Stimulated activated naive CD8-positive, alpha-beta T cell treated with anti-CD3 and anti-CD28 coated beads, Interleukin-15, amount 100 ng/mL, for 72 hours (primary cell): ENCODE measurements at places on chromosomes 12 and 14.

- no peak for DNase-seq
Observed at GRCh38 chr12:24760162-24760561, 188.7 kb downstream of the BCAT1 start.

- DNase-seq, result no peak
Observed at GRCh38 chr12:40745386-40745785, 53.1 kb downstream of the CNTN1 start.

DNA sequence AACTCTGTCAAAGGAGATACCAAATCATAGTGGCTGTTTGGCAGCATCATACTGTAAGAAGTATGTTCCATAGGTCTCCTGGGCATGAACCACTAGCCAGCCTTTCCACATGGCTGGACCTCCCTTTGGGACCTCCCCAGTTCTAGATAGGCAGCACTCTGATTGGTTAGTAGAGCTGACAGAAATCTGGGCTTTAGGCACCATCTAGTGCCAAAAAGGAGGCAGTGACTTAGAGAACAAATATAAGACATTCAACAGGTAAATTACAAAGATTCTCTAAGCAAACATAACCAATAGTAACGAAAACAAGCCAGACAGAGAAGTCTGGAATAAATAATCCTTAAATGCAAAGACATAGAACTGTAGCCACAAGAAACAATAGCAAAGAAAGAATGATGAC lies 148.0 kb upstream of the PDE3A start:
- DNase-seq, result no peak

DNA sequence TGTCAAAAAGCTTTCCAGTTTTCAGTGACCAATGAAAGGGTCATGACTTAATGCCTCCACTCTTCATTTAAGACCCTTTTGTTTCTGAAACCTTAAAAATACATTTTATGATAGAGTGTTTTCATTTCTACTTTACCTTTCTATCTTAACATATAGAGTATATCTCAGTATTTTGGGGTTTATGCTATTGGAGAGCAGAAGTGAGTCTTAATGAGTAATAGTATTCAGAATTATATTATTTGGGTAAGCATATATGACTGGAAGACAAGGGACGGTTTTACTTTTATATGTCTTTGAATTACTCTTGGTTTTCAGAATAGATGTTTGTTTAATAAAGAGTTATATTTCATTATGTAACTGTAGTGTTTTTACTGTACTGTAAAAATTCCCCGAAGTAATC lies 10.8 kb downstream of the ARHGAP5 start:
- DNase-seq, result no peak

- no peak for DNase-seq
Observed at GRCh38 chr12:53807322-53807860, 55.6 kb upstream of the CISTR start.

GRCh38 chr14:38490273-38490672 lies 234.4 kb upstream of the CLEC14A start:
- no peak for DNase-seq

- peak; percentile 65 for DNase-seq
Observed at GRCh38 chr12:120468821-120469449, 613 bp downstream of the SRSF9 start.

- no peak for DNase-seq
Observed at GRCh38 chr12:51662728-51663154, 71.7 kb downstream of the SCN8A start.

- DNase-seq, result peak; percentile 78
Observed at GRCh38 chr12:48618541-48618940, 48.7 kb upstream of the LALBA start.

- DNase-seq, result no peak
Observed at GRCh38 chr14:88037325-88037724, 32.4 kb downstream of the GPR65 start.

DNA sequence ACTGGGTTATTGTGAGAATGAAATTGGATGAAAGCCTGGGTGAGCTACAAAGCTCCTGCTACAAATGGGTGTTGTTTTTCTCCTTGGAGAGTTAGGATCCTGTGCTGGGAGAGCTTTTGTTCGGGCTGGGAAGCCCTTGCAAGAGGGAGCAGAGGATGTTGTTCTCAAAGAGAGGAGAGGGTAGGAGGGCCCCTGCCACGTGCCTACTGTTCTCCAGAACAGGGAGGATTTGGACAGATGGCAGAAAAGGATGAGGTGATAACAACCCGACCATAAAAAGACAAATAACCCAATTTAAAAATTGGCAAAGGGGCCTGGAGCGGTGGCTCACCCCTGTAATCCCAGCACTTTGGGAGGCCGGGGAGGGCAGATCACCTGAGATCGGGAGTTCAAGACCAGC lies 68.8 kb downstream of the GALNT16 start:
- DNase-seq, result no peak

GRCh38 chr12:115571446-115571845 lies 706.0 kb downstream of the MED13L start:
- no peak for DNase-seq

- no peak for DNase-seq
Observed at GRCh38 chr14:91149462-91149861, 35.6 kb downstream of the DGLUCY start.

- no peak for DNase-seq
Observed at GRCh38 chr12:92971859-92972524, 42.9 kb upstream of the EEA1 start.

- no peak for DNase-seq
Observed at GRCh38 chr14:64806862-64807495, 72.7 kb downstream of the SPTB start.

DNA sequence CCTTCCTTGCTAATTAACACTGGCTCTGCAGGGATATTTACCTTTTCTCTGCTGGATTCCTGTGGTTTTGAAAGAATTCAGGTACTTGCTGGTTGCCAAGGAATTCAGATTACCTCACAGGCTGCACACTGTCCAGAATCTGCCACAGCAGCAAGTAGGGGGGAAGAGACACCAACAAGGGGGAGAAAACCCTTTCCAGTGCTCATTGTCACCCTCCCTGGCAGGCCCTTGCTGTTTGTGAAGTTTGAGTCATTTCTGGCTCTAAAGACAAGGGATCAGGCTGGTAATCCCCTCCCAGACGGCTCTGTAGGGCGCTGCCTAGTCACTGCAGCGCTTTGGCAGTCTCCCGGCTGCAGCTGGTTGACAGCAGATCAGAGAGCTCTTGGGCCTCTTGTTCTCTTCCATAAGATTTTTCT lies 50.8 kb downstream of the TTLL5 start:
- DNase-seq, result no peak

GRCh38 chr12:105882404-105882803 lies 256.4 kb downstream of the NUAK1 start:
- no peak for DNase-seq

- peak; percentile 60 for DNase-seq
Observed at GRCh38 chr12:128914908-128915563, 61.8 kb downstream of the GLT1D1 start.

DNA sequence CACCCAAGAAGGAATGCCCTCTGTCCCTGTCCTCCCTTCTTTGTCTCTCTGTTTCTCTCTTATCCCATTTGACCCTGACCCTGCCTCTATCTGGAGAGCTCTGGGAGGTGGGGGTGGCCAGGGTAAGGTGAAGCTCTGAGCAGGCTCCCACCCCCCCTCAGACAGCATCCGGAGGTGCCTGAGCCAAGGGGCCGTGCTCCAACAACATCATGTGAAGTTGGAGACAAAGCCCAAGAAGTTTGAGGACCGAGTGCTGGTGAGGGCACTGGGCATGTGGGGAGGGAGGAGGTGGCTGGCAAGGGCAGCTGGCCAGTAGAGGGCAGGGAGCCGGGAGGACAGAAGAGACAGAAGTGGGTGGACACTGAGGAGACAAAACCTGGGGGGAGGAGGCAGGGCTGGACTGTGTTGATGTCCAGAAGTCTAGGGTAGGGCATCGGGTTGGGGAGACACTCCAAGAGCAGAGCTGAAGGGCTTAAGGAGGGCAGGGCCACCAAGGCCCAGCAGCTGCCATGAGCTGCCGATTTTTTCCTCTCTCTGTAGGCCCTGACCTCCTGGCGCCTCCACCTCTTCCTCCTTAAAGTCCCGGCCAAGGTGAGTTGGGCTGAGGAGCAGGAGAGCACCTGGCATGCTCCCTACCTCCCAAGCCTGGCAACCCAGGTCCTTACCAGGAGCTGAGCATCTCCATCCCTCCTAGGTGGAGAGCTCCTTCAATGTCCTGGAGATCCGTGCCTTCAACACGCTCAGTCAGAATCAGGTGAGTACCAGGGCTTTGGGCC lies 1.9 kb downstream of the CARMIL3 start:
- DNase-seq, result no peak

- DNase-seq, result no peak
Observed at GRCh38 chr14:66974397-66975025, 214.7 kb upstream of the GARIN2 start.

DNA sequence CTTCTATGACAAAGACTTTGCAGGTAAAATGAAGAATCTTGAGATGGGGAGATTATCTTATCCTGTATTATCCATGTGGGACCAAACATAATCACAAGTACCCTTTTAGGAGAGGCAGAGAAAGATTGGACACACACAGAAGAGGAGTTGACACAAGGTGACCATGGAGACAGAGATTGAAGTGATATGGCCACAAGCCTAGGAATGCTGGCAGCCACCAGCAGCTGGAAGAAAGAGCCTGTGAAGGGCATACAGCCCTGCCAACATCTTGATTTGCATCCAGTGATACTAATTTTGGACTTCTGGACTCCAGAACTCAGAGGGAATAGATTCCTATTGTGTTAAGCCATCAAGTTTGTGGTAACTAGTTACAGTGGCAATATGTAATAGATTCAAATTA lies 78.1 kb downstream of the RPS29 start:
- no peak for DNase-seq

DNA sequence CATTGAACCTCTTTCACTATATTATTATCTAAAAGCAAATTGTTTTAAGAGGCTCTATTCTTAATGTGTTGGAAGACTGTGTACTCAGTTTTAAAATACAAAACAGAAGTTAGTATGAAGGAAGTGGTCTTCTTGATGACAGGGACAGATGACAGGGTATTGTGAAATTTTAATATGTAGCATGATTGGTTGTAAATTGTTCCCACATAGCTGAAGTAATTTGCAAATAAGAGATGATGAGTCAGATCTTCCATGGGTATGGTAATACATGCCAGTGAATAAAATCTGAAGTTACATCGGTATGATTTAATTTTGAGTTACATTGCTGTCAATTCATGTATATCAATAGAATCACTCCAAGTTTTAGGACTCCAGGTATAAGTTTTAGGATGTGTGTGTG lies 454.8 kb downstream of the AEBP2 start:
- DNase-seq, result no peak

DNA sequence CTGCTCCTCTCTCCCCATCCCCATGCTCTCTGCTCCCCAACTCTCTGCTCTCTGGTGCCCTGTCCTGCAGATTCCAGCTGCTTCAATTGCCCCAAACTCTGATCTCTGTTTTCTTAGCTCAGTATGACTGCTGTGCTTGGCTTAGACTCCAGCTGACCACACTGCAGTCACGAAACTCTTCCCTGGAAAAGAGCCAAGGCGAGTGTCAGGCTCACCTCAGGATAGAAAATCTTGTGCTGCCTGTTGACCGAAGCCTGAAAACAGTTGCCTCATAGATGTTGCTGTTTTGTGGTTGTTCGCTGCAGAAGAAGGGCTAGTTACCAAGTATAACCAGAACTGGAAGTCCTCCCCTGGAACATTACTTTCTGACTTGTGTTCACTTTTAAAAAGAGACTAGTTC lies 6.7 kb upstream of the STON2 start:
- no peak for DNase-seq

- no peak for DNase-seq
Observed at GRCh38 chr14:92383805-92384204, 60.8 kb downstream of the SLC24A4 start.

DNA sequence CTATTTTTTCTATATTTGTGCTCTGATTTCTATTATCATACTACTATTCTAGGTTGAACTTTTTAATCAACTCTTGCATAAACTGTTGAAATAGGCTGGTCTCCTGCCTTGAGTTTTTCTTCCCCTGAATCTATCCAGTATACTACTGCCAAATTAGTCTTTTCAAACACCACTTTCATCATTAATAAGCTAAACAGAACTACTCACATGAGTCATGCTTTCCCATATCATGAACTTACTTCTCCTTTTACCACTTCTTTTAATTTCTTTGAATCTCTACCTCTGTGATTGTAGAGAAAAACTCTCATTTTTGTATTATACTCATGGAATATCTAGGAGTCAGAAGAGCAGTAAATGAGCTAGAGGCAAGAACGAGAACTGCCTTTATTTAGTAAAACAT lies 340.3 kb upstream of the PDE3A start:
- DNase-seq, result no peak

DNA sequence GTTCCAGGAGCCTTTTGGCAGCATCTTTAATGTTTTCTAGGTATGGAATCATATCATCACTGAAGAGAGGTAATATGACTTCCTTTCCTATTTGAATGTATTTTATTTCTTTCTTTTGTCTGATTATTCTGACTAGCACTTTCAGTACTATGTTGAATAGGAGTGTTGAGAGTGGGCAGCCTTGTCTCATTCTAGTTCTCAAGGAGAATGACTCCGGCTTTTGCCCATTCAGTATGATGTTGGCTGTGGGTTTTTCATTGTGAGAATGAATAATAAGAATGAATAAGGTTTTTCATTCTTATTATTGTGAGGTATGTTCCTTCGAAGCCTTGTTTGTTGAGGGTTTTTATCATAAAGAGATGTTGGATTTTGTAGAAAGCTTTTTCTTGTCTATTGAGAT lies 98.9 kb downstream of the GPHN start:
- no peak for DNase-seq

DNA sequence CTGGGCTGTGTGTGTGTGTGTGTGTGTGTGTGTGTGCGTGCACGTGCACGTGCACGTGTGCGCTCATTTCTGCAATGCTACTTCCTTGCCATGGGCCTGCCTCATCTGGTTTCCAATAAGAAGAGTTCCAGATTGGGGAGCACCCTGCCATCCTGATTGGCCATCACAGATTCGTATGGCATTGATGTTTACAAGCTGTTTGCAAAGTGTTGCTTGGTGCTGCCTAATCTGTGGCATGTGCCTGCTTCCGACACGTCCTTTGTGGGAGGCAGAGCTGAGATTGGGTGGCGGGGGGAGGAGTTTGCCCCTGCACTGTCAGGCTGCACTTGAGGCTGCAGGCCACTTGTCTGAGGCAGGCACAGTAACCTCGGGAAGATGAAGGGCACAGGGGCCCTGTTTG lies 39.2 kb downstream of the SAMD4A start:
- no peak for DNase-seq
